ENCODE measurements at places on chromosomes 3 and 15.

DNA sequence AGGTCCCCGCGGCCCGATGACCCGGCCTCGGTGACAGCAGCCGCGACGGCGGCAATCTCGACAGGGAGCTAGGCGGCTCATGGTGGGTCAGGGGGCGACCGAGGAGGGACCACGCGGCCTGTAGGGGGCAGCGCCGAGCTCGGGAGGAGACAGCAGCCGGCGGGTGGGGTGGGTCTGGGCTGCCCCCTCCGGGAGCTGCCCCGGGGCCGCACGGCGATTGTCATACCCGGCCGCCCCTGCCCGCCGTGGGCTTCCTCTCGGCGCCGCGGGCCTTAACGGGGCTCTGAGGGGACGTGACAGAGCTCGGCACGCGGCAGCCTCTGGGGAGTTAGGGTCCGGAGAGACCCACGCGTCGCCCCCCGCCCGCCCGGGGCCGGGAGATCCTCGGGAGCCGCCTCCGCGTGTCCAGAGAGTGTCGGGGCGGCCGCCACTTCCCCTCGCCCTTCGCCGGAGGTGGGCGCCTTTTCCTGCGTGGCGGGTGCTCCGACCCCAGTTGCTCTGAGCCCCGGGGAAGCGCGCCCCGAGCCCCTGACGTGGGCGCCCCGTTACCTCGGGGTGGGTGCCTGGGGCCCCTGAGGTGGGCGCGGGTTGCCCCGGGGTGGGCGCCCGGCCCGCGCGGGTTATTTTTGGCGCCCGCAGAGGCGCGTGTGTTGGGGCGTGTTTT lies 539 bp upstream of the PLCL2 start:
- peak; percentile 61 for DNase-seq

- no peak for DNase-seq
Observed at GRCh38 chr3:14471016-14471415, 68.6 kb downstream of the SLC6A6 start.

GRCh38 chr3:128800241-128801187 lies 74.5 kb downstream of the RAB7A start:
- no peak for DNase-seq

DNA sequence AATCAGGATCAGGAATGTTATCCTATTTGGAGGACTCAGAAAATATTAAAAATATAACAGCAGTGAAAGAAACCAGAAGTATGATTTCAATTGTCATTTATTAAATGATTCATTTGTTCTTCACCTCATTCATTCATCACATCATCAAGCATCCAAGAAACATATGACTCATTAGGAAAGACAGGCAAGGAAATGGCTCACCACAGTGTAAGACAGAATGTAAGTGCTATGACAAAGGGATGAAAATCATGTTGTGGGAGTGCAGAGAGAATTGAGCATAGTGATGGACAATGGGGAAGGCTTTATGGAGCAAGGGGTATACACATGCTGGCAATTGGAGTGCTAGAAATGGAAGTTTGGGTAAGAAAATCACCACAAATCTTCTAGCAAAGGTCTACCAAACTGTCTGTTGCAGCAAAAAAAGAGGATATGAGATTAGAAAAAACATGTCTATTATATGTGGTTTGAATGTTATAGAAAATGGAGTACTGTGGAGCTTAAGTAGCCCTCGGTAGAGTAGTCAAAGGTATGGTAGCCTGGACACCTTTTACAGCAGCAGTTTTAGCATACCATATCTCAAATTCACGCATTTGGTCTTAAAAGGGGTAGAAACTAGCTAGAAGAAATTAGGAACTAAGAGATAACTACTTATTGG lies 111.1 kb upstream of the GPR149 start:
- DNase-seq: no peak

DNA sequence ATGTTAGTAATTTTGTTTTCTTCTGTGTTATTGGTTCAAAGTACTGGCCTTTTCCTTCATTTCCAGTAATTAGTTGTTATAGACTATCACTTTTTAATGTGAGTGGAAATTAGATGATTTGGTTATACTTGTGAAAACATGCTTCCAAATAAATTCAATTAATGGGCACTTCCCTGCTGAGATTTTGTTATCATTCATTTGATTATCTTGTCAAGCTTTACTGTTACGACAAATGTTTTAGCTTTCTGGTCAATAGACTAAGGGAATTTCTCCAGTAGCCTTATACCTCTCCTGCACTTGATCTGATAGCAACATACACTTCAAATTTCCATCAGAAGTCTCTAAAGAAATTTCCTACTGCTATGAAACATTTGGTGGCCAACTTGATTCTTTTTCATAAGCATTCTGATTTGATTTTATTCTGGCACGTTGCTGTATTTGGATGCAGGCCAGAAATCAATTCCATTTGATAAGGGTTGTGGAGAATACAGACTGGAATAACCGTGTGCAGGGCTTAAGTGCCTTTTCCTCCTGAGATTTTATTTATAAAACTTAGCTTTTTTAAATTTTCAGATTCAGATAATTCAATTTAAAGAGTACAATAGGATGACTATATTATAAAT lies 573.8 kb upstream of the NAALADL2 start:
- no peak for DNase-seq

DNA sequence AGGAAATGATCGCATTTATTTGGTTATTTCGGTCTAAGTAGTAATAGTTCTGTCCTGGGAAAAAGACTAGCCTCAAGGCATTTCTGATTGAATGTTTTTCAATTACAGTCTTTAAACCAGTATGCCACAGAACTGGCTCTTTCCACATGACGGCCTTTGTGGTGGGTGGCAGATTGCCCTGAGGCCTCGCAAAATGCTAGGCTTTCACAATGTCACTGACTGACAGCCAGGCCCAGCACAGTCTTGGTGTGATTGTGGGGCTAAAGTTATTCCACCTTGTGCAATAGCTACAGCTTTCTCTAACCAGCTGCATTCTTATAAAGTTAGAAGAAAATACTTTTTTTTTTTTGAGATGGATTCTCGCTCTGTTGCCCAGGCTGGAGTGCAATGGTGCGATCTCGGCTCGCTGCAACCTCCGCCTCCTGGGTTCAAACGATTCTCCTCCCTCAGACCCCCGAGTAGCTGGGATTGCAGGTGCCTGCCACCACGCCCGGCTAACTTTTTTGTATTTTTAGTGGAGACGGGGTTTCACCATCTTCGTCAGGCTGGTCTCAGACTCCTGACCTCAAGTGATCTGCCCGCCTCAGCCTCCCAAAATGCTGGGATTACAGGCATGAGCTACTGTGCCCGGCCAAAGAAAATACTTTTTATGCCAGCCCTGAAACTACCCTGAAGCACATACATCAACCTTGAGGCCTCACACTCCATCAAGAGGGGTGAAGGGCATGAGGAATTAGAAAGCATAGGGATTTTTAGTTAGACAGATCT lies 2.5 kb upstream of the ADIPOQ start:
- DNase-seq: no peak

- no peak for DNase-seq
Observed at GRCh38 chr3:178310949-178311348, 225.3 kb upstream of the KCNMB2 start.

DNA sequence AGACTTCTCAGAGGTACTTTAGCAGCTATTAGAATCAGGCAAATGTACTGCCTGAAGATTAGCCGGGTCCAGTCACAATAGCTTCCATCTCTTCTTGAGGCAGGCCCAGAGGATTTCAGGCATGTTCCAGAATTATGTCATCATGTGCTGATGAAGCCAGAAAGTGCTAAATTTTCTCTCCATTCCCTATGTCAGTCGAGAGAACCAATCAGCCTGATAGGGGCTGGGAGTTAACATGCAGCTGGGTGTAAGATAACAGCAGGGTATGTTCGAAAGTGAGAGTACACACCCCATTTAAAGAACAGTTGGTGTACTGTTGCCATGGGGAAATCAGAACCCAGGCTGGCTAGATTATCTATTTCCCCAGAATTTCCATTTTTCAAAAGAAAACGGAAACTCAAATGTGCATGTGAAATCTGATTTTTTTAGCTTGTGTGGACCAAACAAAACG lies 48.7 kb downstream of the MYH15 start:
- no peak for DNase-seq

DNA sequence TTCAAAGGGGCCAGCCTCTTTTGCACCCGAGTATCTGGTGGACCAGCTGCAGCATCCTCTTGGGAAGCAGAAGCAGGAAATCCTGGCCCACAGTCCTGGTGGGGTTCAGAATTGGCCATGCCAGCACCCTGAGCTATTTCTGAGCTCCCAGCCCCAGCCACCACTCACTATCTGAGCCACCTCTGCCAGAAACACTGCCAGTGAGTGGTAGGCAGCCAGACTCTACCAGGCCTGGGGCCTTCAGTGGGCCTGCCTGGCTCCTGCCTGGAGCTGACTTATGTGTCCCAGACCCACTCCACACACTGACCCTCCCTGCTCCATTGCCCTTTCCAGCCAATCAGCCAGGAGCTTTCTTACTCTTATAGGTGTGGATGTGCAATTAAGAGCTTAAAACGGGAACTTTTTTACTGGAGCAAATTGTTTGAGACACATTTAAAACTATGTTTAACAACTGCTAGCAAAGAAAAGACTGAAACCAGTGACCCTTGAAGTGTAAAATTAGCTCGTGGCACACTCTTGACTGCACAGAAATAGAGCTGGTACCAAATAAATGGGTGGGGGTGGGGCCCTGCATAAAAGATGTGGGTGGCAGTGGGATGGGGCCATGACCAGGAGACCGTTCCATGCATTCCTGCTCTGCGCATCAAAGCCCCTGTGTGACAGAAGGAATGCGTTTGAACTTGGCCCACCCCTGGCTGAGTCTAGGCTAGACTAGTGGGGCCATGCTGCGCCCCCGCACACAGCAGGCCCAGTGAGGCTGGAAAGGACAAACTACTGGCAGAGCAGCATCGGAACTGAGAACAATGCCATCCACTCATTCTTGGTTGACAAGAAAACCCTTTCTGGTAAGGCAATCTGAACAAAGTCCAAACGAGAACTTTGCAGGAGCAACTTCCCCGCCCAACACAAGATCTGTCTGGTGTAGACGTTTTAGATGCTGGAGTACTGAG lies 48.0 kb downstream of the CTNNB1 start:
- no peak for DNase-seq

DNA sequence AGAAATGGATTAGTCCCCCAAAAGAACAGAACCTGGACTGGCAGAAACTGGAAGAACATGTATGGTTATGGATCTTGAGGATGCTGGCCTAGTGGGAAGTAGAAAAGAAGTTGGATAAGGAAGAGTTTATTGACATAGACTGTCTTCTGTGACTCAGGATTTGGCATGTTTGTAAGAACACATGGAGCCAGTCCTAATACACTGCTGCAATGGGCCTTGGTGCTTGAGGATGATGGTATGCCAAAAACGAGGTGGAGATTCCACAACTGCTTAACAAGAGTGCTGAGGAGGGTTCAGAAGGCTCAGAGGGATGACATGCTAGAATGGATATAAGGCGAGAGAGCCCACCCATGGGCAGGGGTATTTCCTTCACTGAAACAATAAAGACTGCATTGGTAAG lies 22.4 kb downstream of the LZTFL1 start:
- DNase-seq: no peak

DNA sequence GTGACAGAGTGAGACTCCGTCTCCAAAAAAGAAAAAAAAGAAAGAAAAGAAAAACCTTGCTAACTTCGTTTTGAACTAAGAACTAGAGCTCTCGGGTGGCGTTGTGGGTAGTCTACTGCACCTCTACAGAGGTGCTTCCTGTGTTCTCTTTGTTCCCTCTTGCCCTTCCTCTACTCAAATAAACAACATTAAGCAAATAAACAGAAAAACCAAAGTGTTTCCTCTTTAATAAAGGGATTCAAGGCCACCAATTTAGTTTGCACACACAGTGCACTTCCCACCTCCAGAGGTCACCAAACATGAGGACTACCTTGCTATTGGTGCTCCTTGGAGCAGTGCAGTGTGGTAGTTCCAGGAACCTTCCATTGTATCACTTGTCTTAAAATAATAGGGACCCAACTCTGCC lies 354.2 kb upstream of the TBL1XR1 start:
- peak; percentile 52 for DNase-seq

DNA sequence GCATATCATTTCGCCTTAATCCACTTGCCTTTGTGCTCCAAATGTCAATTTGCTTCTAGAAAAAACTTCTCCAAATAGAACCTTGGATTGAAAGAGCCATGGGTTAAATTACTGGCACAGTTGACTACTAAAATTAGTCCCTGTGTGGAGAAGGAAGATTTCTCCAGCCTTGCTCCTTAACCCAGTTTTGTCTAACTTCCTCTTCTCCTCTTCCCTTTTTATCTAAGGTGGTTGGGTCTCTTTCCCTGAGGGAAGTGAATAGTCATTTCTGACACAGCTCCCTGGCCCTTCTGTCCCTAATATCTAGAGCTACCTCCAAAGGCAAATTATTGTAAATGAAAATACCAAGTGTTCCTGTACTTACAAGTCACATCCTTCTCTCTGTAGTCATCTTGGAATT lies 527.9 kb upstream of the TBL1XR1 start:
- no peak for DNase-seq

GRCh38 chr15:90910441-90911301 lies 7.6 kb downstream of the MAN2A2 start:
- DNase-seq: no peak

DNA sequence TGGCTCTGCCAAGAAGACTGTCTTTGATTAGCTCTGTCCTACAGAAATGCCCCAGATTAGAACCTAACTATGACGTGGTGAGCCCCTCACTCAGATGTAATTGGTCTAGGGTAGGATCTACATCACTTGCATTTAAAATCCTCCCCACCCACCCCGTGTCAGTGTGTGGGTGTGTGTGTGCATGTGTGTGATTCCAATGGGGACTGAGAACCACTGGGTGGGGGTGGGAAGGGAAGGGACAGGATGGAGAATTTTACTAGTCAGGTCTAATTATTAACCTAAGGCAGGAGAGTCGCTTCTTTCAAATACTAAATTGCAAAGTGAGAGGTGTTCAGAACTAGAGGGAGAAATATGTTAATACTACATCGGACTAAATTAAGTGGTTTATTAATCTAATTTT lies 91.7 kb downstream of the TBL1XR1 start:
- no peak for DNase-seq

GRCh38 chr3:152434142-152434541 lies 165.4 kb downstream of the MBNL1 start:
- no peak for DNase-seq

GRCh38 chr15:57496594-57496945 lies 95.1 kb upstream of the MYZAP start:
- no peak for DNase-seq

- no peak for DNase-seq
Observed at GRCh38 chr3:45034612-45035252, 8.6 kb downstream of the CLEC3B start.

DNA sequence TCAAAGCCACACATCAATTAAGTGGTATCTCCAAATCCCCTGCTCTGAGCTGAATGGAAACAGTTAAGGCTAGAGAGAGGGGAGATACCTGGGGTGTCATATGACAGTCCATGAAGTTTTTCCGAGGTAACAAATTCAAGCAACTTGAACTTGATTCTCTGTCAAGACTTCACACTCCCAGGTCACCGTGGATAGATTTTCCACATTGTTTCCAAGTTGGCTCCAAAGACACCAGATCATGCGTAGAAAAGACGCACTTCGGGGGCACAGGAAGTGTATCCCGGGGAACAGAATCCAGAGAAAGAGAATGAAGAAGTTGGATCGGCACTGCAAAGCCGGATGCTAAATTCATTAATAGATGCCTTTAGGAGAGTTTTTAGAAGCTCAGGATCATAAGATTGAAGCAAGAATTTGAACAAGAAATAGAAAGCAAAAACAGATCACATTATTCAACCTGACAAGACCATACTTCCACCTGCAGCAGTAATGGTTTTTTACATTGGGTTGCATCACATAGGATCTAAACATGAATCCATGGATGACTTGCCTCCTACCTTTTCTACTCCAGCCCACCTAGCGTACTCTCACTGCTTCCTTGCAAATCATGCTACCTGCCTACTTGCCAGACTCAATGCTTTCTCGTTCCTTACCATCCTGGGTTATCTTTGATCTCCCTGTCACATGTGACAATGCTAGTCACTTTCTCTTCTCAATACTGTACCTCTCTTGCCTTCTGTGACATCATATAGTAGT lies 253.0 kb upstream of the ADAMTS9 start:
- no peak for DNase-seq

- no peak for DNase-seq
Observed at GRCh38 chr3:106290304-106290997, 421.6 kb upstream of the CBLB start.
